ENCODE measurements at places on chromosomes 11 and 22. TPM values are rescaled to one million over a fixed set of nuclear protein-coding genes. Genes with fewer than 3 reads are reported as not detected.

GRCh38 chr11:115503083-115503885 lies 931 bp downstream of the CADM1 start:
- DNase-seq, result peak; percentile 77

- DNase-seq, result no peak
Observed at GRCh38 chr11:105524286-105524685, 85.6 kb upstream of the GRIA4 start.

GRCh38 chr11:15884777-15885540 lies 471.4 kb downstream of the SOX6 start:
- DNase-seq, result no peak

- no peak for DNase-seq
Observed at GRCh38 chr11:102981324-102981910, 25.9 kb upstream of the MMP13 start.

GRCh38 chr11:47007579-47007978 lies 71.0 kb downstream of the CSTPP1 start:
- no peak for DNase-seq

DNA sequence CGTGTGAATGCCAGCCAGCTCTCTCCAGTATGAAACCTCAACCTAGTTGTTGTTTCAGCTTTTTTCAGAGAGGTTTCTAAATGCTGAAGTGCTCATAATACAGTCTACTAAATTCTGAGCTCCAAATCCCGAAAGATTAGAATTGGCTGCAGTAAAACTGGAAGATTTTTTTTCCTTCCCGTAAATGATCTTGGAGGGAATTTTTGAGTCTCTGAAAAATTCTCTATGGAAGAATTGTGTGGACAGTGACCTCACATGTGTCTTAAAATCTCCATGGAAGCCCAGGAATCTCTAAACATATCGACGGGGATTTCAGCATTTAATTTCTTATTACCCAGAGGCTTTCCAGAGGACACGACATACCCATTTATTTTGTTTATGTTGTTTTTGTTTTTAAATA lies 1499.2 kb downstream of the LRRC4C start:
- DNase-seq, result no peak

DNA sequence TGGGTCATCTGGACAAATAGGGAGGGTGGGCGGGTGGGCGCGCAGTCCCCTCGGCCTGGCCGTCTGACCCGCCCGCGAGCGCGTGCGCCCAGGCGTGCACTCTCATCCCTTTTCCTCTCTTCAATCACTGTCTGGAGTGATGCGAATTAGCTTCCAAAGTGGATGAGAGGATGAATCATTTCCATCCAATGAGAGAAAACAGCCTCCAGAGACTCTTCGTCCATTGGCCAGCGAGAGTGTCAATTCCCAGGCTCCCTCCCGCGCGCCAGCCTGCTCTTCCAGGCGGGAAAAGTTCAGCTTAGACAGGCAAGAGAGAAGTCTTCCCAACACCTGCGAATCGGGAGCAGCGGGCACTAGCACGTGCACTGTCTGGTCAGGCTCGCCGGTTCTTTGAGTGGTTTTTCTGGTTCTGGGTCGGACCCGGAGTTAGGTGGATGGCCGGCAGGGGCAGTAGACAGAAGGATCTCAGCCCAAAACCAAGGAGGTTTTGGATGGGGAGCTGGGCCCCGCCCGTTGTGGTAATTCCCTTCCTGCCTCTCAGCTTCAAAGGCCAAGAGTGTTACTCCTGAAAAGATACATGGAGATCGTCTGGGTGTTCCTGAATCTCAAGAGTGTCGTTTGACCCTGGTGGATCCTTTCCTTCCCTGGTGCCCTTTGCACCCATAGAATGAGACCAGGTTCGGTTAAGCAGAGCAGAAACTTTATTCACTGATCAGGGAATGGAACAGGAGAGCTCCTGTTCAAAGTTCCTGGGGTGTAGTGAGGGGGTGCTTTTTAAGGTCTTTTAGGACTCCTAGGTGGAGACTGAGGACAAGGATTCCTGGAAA lies 33.4 kb upstream of the GLYATL1 start:
- DNase-seq, result peak; percentile 93

GRCh38 chr11:120867988-120868387 lies 155.9 kb upstream of the TBCEL start:
- DNase-seq, result no peak

GRCh38 chr11:11396301-11397035 lies 43.4 kb upstream of the CSNK2A3 start:
- DNase-seq, result peak; percentile 70

- peak; percentile 37 for DNase-seq
Observed at GRCh38 chr11:97979741-97980140, 1041.0 kb upstream of the CNTN5 start.

DNA sequence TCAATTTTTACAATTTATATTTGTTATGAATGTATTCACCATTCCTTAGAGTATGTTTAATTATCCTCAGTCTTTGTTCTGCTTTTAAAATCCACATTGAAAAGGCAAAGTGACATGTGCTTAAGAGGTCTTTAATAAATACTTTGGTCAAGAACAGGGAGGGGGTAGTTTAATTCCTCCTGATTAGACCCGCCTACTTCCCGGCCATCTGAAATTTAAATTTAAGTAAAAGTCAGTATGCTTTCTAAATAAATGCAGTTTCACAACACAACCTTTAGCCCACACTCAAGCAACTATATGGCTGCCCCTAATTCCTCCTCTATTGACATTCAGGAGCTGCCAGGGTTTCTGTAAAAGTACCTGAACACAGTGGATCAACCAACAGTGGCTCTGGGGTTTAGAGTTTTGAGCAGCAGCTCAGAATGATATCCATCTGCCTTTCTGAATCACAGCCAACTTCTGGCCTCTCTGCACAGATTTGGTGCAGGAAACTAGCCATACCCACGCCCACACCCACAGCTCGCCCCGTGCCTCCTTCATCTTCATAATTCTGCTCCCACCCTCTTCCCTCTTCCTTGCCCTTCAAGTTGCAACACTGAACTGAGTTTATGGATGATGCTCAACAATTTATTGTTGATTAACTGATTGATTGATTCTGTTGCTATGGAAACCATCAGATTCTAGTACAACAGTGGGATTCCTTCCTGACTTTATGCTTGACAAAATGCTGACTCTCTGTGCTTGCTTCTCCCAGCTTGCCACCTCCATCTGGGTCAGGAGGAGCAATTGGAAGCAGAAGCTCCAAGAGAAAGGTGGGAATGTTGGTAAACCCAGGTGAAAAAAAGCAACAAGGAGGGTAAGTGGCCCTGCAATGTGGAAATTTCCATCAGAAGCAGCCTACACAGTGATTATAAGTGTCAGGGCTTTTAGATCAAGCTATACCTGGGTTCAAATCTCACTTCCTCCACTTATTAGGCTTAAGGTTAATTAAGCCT lies 70.8 kb downstream of the PANX1 start:
- no peak for DNase-seq

GRCh38 chr11:67372993-67373647 lies at the start of gene CLCF1:
Gene CLCF1, minus strand, starts transcription at chr11:67373598. Its CDS starts 59 bp downstream, at chr11:67373539.
- no peak for DNase-seq

- no peak for DNase-seq
Observed at GRCh38 chr11:47867823-47868222, 19.7 kb upstream of the NUP160 start.

- DNase-seq, result no peak
Observed at GRCh38 chr11:132993991-132994502, 538.3 kb downstream of the OPCML start.

DNA sequence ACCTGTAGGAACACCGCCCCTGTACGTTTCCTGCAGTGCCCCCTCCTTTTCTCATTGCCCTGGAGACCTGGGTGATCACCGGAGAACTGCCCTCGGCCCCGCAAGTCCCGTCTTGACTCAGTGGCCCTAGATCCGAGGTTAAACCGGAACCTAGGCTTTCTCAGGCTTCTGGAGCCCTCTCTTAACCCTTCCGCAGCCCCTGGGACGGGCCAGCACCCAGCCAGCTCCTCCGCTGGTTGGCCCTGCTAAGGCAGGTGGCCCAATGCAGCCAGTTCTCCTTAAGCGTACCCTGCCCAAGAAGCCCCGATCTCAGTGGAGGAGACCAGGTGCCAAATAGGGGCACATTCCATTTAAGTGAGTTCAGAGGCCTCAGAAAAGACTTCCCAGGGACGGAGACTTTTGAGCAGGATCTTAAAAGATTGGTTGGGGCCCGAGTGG lies 776 bp downstream of the NLRX1 start:
- peak; percentile 23 for DNase-seq

- DNase-seq, result peak; percentile 27
Observed at GRCh38 chr11:22244986-22245592, 52.2 kb downstream of the ANO5 start.

- no peak for DNase-seq
Observed at GRCh38 chr11:118343248-118343647, 743 bp upstream of the CD3D start.

- no peak for DNase-seq
Observed at GRCh38 chr11:78351979-78352841, 65.4 kb downstream of the GAB2 start.

- DNase-seq, result peak; percentile 75
Observed at GRCh38 chr22:37804881-37805809, 2.6 kb upstream of the GCAT start.

DNA sequence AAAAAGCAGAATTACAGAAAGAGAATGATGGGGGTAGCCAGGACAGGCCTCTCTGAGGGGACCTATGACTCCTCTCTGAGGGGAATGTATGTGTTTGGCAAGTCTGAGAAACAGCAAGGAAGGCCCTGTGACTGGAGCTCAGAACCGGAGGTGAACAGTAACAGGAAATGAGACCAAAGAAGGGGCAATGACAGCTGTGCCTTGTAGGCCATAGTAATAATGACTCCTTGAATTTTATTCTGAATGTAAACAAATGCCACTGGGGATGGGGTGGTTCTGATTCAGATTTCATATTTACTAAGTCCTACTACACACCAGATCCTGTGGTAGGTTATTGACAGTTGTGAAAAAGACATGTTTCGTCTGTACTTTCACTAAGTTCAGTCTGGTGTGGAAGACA lies 52.8 kb upstream of the APOA1 start:
- peak; percentile 40 for DNase-seq

DNA sequence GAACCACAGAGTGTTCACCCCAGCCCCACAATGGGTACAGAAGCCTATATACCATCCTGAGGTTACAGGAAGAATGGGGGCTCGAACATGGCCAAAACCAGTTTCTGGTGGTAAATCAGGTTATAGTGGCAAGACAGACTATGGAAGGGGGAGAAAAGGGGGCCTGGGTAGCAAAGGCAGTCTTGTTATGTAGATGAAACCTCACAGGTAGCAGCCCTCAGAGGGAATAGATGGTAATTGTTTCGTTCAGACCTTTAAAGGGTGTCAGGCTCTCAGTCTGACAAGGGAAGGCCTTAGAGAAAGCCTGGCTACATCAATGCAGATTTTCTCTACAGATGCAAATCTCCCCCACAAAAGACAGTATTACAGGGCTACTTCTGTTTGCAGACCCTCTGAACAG lies 3.4 kb downstream of the CAPN1 start:
- DNase-seq, result no peak

DNA sequence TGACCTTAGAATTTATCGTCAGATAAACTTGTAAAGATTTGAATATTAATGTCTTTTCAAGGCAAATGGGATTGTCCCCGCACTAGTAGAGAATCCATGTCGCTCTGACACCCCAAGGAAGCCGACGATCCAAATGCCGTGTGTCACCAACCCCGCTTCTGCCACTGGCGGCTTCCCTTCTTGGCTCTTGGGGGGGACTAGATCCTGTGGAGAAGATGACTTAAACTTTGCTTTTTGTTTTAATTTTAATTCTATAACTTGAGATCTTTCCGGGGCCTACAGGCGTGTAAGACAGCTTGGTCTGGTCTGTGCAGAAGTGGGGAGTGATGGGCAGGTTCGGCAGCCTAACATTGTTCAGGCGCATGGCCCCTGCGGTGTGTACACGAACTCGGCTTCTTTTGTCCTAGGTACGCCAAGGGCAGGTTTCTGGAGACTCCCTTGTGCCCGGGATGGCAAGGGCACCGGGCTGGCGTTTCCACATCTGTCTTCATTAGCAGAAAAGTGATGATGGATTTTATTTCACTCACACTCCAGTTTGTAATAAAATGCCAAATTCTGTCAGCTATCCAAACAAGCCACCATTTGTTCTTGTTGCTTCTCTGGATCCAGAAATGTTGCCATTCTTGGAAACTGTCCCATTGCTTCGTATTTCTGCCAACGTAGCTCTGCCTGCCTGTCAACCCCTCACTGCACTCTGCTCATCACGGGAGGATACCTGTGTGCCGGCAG lies 6.7 kb downstream of the YDJC start:
- no peak for DNase-seq

DNA sequence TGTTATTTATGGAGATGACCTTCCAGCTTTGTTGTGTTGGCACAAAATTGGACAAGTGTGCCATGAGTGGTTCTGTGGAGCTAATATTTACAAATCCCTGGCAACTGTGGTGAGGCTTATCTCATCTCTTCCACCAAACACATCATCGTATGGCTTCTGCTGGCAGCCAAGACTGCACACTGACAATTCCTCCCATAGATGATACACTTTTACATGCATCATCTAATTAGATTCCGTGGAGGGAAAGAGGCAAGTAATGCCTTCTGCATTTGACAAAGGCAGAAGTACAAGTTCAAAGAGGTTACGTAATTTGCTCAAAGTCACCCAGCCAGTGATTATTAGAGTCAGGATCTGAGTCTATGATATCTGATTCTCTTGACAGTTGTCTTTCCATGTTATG lies 62.7 kb upstream of the KIRREL3 start:
- no peak for DNase-seq

DNA sequence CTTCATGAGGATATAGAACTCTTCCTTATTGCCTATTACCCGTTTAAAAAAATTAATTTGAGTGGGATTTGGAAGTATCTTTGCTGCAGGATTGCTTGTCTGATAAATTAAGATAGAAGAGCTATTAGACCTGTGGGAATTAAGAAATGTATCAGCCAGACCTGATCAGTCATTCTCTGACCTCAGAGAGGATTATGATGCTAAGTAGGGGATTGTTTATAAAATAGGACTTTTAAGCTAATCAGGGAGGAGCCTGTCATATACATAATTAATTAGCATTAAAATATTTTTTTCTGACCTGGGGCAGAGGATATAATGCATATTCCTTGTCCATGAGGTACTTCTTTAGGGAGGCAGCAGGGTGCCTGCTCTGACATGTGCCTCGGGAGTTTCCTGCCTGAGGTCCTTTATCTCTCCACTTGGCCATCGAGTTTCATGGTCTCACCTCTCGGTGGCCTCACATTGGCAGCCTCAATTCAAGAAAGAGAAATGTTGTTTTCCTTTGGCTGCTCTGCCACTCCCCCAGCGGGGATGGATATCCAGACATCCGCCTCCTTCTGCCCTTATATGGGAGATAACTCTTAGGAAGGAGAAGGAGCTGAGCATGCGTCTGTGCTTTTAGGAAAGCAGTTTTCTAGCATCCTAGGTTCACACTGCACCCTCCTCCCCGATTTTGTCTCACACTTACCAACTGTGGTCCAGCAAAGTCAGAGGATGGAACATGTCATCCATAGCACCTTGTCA lies 41.1 kb downstream of the DIXDC1 start:
- no peak for DNase-seq

GRCh38 chr22:46620588-46621242 lies 529 bp downstream of the GRAMD4 start:
- DNase-seq, result no peak

GSTT2B gene
- 3.5 TPM for total RNA-seq

CLCF1 gene
- total RNA-seq, result 7.5 TPM

CASP1 gene
- total RNA-seq, result 10.1 TPM

BDNF gene
- total RNA-seq, result 11.9 TPM

CALCA gene
- not detected for total RNA-seq
